ENCODE measurements at places on chromosomes 16 and 17.

DNA sequence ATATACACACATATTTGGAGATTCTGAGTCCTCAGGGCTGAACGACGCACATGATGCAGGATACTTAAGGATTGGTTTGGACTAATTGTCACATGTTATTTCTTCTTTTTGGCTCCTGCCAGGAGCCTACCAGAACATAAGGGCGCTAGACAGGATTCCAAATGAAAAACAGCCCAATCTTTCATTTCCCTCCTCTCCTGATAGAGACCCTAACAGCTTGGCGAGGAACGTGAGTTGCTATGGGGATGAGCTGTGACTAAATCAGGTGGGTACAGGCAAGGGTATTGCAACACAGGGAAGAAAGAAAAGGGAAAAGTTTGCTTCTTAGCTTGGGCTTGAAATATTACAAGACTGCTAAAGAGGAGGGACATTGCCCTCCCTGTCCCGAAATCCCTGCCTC lies 109.9 kb downstream of the AIPL1 start:
- no peak for DNase-seq

DNA sequence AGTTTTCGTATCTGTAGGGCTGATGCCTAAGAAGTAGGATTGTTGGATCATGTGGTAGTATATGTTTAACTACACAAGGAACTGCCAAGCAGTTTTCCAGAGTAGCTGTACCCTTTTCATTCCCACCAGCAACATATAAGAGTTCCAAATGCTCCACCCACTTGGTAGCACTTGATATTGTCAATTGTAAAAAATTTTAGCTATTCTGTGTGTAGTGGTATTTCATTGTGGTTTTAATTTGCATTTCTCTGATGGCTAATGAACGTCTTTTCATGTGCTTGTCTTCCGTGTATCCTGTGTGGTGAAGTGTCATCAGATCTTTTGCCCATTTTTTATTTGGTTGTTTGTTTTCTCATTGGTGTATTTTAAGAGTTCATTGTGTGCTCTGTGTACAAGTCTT lies 69.7 kb downstream of the TANC2 start:
- DNase-seq = no peak

GRCh38 chr16:89956505-89957215 lies 8.1 kb downstream of the DEF8 start:
- no peak for DNase-seq

DNA sequence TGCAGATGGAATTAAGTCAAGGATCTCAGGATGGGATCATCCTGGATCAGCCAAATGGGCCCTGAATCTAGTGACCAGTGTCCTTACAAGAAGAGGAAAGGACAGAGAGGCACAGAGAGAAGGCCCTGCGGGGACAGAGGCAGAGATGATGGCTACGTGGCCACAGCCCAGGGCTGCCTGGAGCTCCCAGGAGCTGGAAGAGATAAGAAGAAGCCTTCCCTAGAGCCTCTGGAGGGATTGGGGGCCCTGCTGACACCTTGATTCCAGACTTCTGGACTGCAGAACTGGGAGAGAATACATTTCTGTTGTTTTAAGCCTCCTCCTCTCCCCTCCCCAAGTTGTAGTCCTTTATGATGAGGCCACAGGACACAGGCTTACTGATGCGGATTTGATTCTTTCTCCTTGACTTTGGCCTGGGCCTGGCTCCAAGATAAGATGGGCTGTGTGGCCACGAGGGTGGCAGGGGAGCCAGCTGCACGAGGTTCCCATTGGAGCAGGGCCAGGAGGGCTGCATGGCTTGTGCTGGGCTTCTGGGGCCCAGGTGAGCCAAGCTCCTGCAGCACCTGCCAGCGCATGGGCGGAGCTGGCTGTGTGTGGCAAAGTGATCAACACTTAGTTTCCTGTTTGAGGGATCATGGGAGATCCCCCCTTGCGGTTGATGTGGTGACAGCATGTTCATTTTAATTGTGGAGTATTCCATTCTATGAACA lies 146.1 kb downstream of the IRF8 start:
- DNase-seq = peak; percentile 15

GRCh38 chr16:3503523-3503922 lies 2.7 kb downstream of the CLUAP1 start:
- DNase-seq = peak; percentile 50

GRCh38 chr16:79480929-79481328 lies 119.6 kb downstream of the MAF start:
- DNase-seq = no peak

GRCh38 chr17:75753514-75754377 lies 11.2 kb downstream of the GALK1 start:
- DNase-seq = peak; percentile 70

Data from activated gamma-delta T cell treated with Interleukin-2 at 50 U/mL for 16 hours (primary cell).